Naive thymus-derived CD4-positive, alpha-beta T cell (primary cell): ENCODE measurements at places on chromosomes 5 and 9. TPM values are rescaled to one million over a fixed set of nuclear protein-coding genes. Genes with fewer than 3 reads are reported as not detected.

PNPLA7 gene
- 2.7 TPM for polyA plus RNA-seq

FCN1 gene
- polyA plus RNA-seq: 2.1 TPM

ANKRD20A1 gene
- polyA plus RNA-seq: not detected

PAIP1 gene
- polyA plus RNA-seq: 34.8 TPM

TMEM252 gene
- not detected for polyA plus RNA-seq

FOXD4L5 gene
- polyA plus RNA-seq: not detected
